Activated T-cell treated with anti-CD3 and anti-CD28 coated beads, Interleukin-2, amount 50 U/mL, for 72 hours (primary cell): ENCODE measurements at places on chromosomes 2 and 18. TPM values are rescaled to one million over a fixed set of nuclear protein-coding genes. Genes with fewer than 3 reads are reported as not detected.

The TGFA gene
- total RNA-seq = 2.5 TPM

The LMAN2L gene
- total RNA-seq = 8.0 TPM

The CFAP221 gene
- not detected for total RNA-seq

The SCTR gene
- not detected for total RNA-seq

DNA sequence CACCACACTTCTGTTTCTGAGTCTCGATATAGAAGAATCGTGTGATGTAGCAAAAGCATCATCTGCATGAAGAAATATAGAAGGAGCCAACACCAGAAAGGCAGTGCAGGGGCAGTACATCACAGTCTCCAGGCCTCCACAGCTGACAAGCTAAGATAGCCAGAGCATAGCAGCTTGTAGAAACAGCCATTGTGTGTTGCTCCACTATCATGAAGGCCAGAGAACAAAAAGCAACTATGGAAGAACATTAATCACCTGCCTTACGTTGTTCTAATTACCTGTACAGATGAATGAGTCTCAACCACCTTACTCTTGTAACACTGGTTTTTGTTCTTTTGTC is 129.0 kb downstream of the RND3 start:
- DNase-seq = no peak
- no peak overlapping the region for H3K27ac ChIP-seq
- H3K36me3 ChIP-seq = no peaks in the 10 kb centered on the region
- H3K4me3 ChIP-seq = no peak overlapping the region

DNA sequence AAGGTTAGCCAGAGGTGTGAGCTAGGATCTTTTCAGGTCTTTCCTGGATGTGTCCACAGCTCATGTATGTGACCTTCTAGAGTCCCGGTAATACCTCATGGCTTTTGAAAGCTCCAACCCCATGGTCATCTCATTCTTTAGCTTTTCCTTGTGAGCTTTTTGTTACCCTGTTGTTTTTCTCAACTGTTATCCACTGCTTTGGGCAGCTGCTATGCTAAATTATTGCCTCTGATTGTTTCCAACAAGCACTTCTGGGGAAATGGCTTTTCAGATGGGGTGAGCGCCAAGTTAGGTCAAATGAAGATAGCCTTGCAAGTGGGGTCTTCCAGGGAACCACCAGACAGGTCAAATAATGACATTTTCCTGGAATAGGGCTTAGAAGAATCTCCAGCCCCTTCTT is 27.9 kb downstream of the ME2 start:
- no peaks in the 10 kb centered on the region for H3K27me3 ChIP-seq
- peaks cover 17% of the 10 kb centered on the region for H3K36me3 ChIP-seq
- no peak overlapping the region for H3K4me3 ChIP-seq
- H3K4me1 ChIP-seq = peaks cover 7% of the 10 kb centered on the region

DNA sequence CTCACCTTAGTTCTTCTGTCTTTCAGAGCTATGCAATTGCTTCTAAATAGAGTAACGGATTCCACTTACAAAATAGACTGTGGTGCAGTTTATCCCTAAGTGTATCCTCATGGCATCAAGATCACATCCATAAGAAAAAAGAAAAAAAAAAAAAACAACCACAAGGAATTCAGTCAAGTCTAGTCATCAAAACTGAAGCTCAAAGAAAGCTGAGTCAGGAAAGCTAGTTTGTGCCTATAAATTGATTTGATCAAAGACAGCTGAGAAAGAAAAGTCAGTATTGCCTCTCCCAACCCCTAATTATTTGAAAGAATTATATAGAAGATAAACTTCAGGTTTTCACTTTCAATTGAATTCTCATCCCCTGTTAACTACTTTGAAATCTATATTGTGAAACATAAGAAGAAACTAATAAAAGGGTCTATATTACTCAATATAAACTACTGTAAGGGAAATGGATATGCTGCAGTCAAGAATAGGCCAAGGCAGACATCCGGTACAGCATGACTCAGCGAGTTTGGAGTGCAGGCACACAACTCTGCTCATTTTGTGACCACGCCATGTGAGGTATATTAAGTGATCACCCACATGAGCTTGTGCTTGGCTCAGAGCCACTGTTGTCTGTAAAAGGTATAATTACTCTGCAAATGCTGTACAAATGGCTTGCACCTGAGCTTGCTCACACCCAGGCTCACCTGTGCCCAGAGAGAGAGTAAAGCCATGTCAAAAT is 568.1 kb upstream of the CRIM1 start:
- no peak for DNase-seq
- no peaks in the 10 kb centered on the region for H3K27me3 ChIP-seq
- H3K36me3 ChIP-seq = no peaks in the 10 kb centered on the region
- no peak overlapping the region for H3K4me3 ChIP-seq
- H3K4me1 ChIP-seq = no peaks in the 10 kb centered on the region
- H3K27ac ChIP-seq = no peak overlapping the region

The ANKRD39 gene
- 17.2 TPM for total RNA-seq

DNA sequence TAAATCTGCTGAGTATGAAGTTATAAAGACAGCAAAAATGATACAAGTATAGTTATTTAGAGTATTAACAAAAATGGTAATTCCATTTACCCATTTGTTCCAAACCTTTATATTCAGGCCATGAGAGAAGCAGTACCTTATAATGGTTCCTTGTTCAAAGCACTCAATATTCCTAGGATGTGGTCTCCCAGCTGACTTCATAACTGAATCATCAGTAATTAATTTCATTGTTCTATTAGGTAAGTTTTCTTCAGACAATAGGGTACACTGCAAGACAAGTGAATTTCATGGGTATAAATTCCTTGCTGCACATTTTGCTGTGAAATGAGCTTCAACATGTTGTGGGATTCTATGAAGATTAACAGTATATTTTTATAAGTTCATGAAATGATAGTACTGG is 550.8 kb upstream of the ZEB2 start:
- no peak overlapping the region for H3K27ac ChIP-seq
- H3K4me3 ChIP-seq = no peak overlapping the region
- DNase-seq = no peak
- no peaks in the 10 kb centered on the region for H3K4me1 ChIP-seq

- H3K27ac ChIP-seq = no peak overlapping the region
- peaks cover 5% of the 10 kb centered on the region for H3K27me3 ChIP-seq
- H3K4me1 ChIP-seq = no peaks in the 10 kb centered on the region
These were observed 98.3 kb downstream of the KLHL14 start for GRCh38 chr18:32674491-32674890.

GRCh38 chr2:23513872-23514793 is 129.2 kb downstream of the KLHL29 start:
- H3K27me3 ChIP-seq = no peaks in the 10 kb centered on the region
- no peak overlapping the region for H3K4me3 ChIP-seq
- no peak for DNase-seq
- no peaks in the 10 kb centered on the region for H3K36me3 ChIP-seq
- no peaks in the 10 kb centered on the region for H3K4me1 ChIP-seq

- H3K27ac ChIP-seq = peak overlapping the region; percentile 97
- H3K4me3 ChIP-seq = peak overlapping the region; percentile 83
- peaks cover 67% of the 10 kb centered on the region for H3K4me1 ChIP-seq
- DNase-seq = peak; percentile 53
These were observed 69.9 kb upstream of the MCFD2 start for GRCh38 chr2:46985512-46985911.

DNA sequence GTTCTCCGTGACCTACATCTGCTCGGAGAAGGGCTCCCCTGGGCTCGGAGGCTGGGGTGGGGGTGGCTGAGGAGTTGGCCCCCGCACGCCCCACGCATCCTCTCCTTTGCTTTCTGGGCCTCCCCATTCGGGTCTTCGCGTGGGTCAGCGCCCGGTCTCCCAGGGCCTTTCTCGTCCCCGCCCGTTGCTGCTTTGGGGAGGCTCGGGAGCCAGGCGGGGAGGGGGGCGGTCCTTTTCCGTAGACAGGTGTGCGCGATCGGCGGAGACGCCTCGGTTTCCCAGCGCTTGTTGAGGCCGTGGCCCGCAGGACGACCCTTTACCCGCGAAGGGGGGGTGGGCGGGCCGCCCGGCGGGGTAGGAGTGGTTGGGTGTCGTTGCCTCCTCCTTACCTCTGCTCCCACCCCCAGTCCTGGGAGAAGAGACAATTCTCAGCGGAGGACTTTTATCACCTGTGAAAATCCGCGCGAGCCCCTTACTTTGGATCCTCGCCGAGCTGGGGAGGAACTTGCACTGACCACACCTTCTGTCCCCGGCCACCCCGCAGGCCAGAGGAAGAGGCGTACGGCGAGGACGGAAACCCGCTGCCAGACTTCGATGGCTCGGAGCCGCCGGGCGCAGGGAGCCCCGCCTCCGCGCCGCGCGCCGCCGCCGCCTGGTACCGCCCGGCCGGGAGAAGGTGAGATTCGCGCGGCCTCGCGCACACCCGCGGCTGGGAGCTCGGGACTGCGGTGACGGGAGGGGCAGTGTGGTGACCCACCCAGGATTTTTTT is 2.6 kb downstream of the ADCYAP1 start:
- H3K36me3 ChIP-seq = no peaks in the 10 kb centered on the region
- DNase-seq = peak; percentile 28
- H3K4me3 ChIP-seq = peak overlapping the region; percentile 76
- peaks cover 74% of the 10 kb centered on the region for H3K27me3 ChIP-seq

- no peak overlapping the region for H3K4me3 ChIP-seq
- H3K27me3 ChIP-seq = peaks cover 7% of the 10 kb centered on the region
- H3K36me3 ChIP-seq = no peaks in the 10 kb centered on the region
- H3K27ac ChIP-seq = no peak overlapping the region
- H3K4me1 ChIP-seq = no peaks in the 10 kb centered on the region
- DNase-seq = no peak
These were observed 250.5 kb upstream of the SKOR2 start for GRCh38 chr18:47501946-47502345.

DNA sequence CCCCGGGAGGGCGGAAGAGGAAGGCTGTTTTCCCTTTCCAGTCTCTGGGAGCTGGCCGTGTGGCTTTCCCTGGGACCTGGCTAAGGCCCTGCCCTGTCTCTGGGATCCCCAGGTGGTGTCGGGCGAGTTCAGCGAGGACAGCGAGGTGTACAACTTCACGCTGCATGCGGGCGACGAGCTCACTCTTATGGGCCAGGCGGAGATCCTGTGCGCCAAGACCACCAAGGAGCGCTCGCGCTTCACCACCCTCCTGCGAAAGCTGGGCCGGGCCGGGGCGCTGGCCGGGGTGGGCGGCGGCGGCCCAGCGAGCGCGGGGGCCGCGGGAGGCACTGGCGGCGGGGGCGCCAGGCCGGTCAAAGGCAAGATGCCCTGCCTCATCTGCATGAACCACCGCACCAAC is 11.2 kb downstream of the GAREM2 start:
- H3K27me3 ChIP-seq = peaks cover 16% of the 10 kb centered on the region
- H3K4me3 ChIP-seq = peak overlapping the region; percentile 68
- no peaks in the 10 kb centered on the region for H3K36me3 ChIP-seq
- no peak overlapping the region for H3K27ac ChIP-seq

The UNC80 gene
- total RNA-seq = not detected

DNA sequence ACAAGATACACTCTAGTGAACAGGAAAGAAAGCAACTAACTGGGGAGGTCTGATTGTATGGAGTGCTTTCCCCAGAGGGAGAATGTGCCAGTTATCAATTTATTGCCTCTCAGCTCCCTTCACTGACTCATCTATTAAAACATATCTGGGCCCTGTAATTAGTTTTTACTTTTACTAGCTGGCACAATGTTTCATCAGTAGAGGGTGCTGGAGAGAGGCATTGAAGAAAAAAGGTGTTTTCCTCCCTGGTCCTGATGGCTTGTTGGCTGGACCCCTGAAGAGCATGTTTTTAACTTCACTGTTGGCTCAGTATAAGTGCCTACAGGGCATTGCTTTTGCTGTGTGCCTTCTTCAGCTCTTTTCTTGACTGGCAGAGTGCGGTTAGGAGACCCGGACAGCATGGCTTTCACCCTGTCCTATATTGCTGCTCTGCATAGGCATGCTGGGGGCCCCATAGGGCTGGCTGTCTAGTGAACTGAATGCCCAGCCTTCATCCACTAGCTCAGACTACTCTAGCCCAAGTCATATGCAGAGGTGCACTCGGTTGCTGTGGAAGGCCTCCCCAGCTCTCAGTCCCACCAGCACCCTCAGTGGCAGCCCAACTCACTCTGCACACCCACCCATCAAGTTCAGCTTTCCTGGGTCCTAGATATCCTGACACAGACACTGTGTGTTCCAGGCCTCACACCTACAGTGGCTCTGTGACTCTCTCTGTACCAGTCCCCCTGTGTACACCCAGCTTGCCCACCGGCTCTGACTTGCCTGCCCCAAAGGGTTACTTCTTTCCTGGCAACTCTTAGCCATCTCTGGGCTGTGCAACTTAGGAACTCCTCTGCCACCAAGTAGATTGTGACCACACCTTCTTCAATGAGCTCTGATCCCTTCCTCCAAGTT is 62.3 kb upstream of the ACYP2 start:
- peak overlapping the region; percentile 70 for H3K4me3 ChIP-seq
- no peaks in the 10 kb centered on the region for H3K27me3 ChIP-seq
- peak overlapping the region; percentile 94 for H3K27ac ChIP-seq
- peaks cover 3% of the 10 kb centered on the region for H3K36me3 ChIP-seq
- peaks cover 29% of the 10 kb centered on the region for H3K4me1 ChIP-seq

DNA sequence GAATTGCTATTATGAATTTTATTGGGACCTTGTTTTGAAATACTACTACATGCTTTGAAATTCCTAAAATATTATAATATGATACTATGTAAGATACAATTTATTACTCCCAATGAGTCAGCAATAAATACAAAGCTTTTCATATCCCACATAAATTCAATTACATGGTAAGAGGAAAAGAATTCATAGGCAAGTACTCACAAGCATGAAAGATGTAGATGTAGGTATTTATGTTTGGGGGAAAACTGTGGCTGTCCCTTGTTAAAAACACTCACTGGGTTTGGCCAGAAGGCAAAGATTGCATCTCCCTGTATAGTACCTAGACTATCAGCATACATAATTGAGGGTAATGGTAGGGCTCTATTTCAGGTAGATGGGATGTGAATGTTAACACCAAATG is 90.4 kb downstream of the MBD2 start:
- H3K27ac ChIP-seq = no peak overlapping the region
- H3K4me3 ChIP-seq = no peak overlapping the region

- H3K4me1 ChIP-seq = peaks cover 85% of the 10 kb centered on the region
- peak overlapping the region; percentile 70 for H3K4me3 ChIP-seq
- H3K27ac ChIP-seq = peak overlapping the region; percentile 86
- H3K27me3 ChIP-seq = no peaks in the 10 kb centered on the region
- peak; percentile 25 for DNase-seq
These were observed 6.3 kb downstream of the MEX3C start for GRCh38 chr18:51191128-51191717.

DNA sequence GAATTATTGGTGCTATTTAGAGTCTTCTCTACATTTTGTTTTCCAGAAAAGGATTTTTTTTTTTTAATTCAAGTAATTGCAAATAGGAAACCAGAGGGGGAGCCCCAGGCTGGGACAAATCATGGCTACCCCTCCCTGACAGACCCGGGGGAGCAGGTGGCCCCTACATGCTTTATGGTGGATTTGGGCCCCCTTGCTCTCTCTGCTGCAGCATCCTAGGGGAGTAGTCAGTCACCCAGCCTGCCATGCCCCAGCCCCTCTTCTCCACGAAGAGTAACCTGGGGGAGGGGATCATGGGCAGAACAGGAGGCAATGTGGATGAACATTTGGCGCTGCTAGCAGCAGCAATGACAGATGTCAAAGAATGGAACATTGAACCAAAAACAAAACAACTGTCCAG is 4.6 kb downstream of the C2orf81 start:
- no peaks in the 10 kb centered on the region for H3K27me3 ChIP-seq
- no peak overlapping the region for H3K4me3 ChIP-seq
- H3K27ac ChIP-seq = no peak overlapping the region
- H3K36me3 ChIP-seq = no peaks in the 10 kb centered on the region
